Astrocyte of the spinal cord (primary cell): ENCODE measurements at places on chromosomes 13 and 19.

- no peak for DNase-seq
These were observed 118.0 kb downstream of the ATP11A start for GRCh38 chr13:112807653-112808376.

GRCh38 chr13:66794340-66795031, 435.6 kb downstream of the PCDH9 start:
- DNase-seq, result no peak

- DNase-seq, result peak; percentile 25
These were observed 27.5 kb upstream of the SIGLEC11 start for GRCh38 chr19:49988433-49988832.

GRCh38 chr13:59545007-59545406, 618.7 kb downstream of the DIAPH3 start:
- no peak for DNase-seq

DNA sequence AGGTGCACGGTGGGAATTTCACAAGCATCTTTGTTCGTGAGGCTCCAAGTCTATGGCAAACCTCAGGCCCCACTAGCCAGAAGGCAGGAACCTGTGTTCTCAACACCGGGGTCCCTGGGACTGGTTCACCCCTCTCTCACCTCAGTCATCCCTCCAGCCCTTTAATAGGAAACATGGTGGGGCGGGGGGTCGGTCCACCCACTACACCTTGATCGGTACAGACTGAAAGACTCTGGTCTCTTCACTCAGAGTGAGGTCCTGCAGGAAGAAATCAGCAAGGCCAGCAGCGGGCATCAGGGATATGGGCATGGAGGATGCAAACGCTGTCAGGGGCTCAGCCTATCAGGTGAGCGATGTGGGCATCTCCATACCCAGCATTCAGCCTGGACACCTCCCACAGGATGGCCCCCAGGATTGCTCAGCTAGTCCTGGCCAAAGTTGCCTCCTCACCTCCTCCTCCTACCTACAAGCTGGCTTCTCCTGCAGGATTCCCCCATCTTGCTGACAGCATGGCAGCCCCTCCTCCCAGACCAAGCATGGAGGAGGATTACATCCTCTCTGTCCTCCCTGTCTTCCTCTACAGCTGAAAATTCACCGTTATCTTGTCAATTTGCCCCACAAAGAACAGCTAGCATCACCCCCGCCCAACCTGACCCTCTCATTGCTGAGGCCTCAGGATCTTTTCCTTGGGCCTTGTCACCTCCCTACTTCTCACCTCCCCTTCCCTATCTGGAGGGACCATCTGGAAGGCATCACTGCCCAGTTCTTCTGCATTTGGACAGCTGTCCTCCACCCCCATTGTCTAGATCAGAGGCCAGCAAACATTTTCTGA, 37.3 kb upstream of the CD33 start:
- DNase-seq, result no peak
